ENCODE measurements at places on chromosomes 12 and 14.

- no peak for DNase-seq
These were observed 212.2 kb upstream of the NPAS3 start for GRCh38 chr14:32726516-32726915.

DNA sequence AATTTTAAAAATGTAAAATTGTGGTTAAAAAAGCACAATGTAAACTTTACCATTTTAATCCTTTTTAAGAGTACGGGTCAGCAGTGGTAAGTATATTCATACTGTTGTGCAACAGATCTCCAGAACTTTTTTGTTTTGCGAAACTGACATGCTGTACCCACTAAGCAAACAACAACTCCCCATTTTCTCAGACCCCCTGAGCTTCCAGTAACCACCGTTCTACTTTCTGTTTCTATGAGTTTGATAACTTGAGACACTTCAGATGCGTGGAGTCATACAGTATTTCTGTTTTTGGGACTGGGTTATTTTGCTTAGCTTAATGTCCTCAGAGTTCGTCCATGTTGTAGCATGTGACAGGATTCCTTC is 38.0 kb downstream of the CHST11 start:
- no peak for DNase-seq

- DNase-seq, result no peak
These were observed 5.7 kb downstream of the GNG2 start for GRCh38 chr14:51865953-51866747.

DNA sequence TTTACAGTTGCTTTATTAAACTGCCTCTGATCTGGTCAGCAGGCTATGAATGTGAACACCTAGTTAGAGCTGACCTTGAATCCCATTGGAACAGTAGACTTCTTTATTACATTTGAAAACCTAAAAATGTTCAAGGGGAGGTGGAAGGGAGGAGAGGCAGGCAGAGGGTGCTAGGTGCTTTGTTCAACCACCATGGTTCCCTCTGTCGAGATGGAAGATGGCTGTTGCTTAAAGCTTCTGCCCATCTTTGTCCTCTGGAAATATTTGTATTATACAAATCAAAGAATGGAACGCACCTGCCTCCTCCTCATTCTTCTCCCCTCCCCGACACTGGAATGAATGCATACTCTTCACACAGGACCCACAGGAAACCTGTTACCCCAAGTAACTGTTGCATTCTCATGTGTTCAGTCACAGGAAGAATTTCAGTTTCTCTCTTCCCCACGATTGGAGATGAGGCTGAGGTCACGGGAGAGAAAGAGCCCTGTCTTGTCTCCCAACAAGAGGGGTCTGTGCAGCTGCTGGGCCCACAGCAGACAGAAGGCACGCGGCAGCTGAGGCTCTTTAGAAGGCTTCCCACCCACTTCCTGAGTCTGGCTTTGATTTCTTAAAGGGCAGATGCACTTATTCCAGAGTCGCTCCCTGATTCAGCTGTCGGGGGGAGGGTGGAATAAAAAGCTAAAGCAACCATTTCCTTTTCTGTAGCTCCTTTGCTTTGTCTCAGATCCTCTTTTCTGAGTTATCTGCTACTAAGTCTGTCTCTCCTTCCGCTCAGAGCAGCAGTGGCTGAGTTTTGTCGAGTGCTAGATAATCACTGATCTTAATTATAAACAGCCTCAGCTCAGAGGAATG is 217.9 kb upstream of the BTG1 start:
- DNase-seq, result no peak

- no peak for DNase-seq
These were observed 43.4 kb upstream of the NR2C1 start for GRCh38 chr12:95116773-95117172.

DNA sequence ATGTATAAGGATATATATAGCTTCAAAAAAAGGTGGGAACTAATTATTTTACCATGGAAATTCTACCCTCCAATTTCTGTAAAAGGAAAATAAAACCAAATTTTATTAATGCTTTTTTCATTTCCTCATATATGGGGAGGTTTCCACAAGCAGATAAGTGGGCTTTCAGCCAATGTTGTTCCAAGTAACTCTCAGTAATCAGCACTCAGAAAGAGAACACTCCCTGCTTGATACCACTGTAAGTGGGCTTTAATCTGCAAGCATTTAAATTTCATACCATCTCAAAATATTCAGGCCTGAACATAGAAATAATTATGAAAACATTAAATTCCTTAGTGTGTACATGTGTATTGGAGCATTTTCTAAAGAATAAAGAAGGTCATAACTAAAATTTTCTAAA is 827.6 kb downstream of the C12orf50 start:
- no peak for DNase-seq

DNA sequence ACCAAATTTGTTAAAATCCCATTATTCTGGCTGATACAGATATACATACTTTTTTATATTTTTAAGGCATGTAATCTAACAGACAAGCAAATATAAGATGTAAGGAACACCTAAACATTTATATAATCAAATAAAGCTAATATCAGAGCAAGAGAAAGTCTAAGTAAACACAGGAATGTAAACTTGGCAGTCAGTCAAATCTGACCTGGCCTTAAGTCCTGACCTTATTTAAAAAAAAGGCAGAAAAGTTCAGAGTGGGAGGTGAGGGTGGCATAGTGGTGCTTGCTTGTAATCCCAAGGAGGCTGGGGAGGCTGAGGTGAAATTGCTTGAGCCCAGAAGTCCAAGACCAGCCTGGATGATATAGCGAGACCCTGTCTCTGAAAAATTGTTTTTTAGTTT is 152.6 kb downstream of the DERA start:
- no peak for DNase-seq

GRCh38 chr12:4251216-4251891 is 22.2 kb upstream of the CCND2 start:
- no peak for DNase-seq

- no peak for DNase-seq
These were observed 117.7 kb upstream of the C14orf180 start for GRCh38 chr14:104461676-104462449.

GRCh38 chr12:25960143-25960542 is 1.7 kb downstream of the RASSF8 start:
- no peak for DNase-seq

- DNase-seq, result no peak
These were observed 499.2 kb downstream of the CCER1 start for GRCh38 chr12:90455756-90456155.

- no peak for DNase-seq
These were observed 6.2 kb downstream of the WNT10B start for GRCh38 chr12:48965298-48965838.

DNA sequence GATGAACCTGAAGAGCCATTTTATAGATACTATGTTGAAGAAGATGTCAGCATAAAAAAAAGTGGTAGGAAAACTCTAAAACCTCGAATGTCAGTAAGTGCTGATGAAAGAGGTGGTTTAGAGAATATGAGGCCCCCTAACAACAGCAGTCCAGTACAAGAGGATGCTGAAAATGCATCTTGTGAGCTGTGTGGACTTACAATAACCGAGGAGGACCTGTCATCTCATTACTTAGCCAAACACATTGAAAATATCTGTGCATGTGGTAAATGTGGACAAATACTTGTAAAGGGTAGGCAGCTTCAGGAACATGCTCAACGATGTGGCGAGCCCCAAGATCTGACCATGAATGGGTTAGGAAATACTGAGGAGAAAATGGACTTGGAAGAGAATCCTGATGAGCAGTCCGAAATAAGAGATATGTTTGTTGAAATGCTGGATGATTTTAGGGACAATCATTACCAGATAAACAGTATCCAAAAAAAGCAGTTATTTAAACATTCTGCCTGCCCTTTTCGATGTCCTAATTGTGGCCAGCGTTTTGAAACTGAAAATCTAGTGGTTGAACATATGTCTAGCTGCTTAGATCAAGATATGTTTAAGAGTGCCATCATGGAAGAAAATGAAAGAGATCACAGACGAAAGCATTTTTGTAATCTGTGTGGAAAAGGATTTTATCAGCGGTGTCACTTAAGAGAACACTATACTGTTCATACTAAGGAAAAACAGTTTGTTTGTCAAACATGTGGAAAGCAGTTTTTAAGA is 17.8 kb upstream of the HSPA2 start:
- DNase-seq, result no peak

DNA sequence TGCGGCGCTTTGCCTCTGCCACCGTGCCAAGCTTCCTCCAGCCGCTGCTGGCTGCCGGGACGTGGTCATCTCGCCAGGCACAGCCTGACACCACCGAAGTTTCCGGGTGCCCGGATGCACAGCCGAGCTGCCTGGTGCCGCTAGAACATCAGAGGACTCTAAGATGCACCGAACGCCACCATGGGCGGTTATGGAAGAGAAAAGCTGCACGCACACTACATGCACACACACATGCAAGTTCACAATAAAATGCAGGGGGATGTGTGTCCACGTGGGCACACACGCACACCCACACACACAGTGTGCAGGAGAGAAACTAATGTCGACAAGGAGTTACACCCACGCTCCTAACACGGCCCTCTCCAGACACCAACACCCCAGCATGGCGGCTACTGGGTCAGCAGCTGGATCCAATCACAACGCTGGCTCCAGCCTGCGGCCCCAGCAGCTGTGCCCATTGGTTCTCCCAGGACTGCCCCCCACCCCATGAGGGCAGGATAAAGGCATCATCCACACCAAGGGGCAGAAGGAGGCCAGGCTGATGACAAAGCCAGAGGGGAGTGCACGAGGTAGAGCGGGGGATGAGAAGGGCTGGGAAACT is 82.7 kb downstream of the BCL11B start:
- no peak for DNase-seq

DNA sequence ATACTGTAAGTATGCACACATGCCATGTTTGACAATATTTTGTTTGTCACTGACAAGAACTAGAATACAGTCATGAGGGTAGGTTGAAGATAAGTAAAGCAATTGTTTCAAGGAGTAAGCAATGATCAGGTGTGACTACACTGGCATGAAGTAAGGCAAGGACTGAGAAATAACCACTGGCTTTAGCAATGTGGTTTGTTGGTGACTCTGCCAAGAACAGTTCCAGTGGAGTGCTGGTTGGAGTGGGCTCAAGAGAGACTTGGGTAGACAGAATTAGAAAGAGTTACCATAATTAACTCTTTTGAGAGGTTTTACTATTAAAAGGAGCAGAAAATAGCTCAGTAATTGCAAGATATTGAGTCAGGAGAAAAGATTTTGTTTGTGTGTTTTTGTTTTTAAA is 129.6 kb downstream of the GTF2A1 start:
- DNase-seq, result no peak

DNA sequence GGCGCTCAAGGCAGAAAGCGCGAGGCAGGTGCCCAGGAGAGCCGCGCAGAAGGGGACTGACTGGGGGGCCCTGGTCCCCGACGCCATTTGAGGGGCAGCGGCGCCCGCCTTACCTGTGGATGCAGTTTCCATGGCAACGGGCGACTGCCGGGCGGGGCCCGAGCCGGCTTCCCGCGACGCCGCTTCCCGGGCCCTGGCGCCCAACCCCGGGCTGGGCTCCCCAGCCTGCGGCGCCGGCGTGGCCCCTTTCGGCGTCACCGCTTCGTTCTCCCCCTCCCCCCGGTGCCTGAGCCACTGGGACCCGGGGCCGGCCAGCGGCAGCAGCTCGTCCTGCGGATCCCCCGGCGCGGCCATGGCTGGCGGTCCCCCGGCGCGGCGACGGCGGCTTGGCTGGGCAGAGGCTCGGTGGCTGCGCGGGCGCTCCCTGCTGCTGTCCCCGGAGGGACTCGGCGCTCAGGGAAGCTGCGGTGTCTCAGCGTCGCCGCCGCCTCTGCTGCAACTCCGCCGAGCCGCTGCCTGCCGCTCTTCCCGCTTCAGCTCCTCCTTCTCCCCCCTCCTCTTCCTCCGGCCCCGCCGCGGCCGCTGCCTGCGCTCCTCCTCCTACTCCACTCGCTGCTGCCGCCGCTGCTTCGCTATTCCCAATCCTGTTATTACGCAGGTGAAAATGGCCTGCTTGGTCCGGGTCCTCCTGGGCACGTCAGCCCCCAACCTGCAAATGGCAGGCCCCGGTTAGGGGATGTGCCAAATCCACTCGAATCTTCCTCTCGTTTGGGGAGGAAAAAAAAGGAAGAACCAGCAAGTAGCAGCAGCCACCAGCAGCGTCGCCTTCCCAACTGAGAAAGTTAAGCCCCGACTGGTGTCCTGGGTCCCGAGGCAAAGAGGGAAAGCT is at the start of gene RTN1:
Gene RTN1 (minus strand): TSS at position 500 of the 889 bp plus-strand sequence. CDS start 146 bp downstream, at position 354.
- no peak for DNase-seq

- DNase-seq, result no peak
These were observed 677.8 kb downstream of the BCL11B start for GRCh38 chr14:98594156-98594555.

DNA sequence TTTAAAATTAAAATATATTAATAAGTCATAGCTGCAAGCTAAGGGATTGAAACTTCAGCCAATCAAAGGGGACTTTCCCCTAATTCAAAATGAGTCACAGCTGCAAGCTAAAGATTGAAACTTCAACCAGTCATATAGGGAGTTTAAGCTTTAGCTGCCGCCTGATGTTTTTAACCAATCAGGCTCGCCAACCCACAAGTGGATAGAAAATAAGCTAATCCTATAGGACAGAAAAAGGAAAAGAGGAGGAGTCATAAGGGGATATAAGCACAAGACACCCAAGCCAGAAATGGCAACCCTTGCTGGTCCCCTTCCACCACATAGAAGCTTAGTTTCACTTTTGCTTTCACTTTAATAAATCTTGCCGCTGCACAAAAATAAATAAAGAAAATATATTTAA is 1154.6 kb downstream of the GALC start:
- DNase-seq, result no peak

GRCh38 chr12:117155278-117156060 is 34.8 kb downstream of the FBXO21 start:
- peak; percentile 48 for DNase-seq

DNA sequence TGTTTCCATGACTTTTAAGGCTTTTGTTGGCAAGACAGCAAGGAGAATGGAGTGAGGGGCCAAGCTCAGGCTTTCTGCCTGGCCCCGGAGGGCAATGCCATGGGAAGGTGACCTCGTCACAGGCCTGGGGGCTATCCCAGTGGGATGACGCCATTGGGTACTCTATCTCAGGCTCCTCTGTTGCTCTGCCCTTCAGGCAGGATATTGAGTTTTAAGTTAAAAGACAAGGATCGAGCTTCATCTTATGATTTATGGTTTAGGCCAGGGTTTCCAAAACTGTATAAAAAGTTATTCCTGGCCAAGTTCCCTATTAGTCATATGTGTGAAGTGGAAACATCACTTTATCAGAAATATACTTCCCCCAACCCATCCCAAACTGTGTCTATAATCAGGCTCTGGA is 127.7 kb downstream of the ZFP36L1 start:
- no peak for DNase-seq

- no peak for DNase-seq
These were observed 152.2 kb downstream of the ETV6 start for GRCh38 chr12:11801643-11802042.

DNA sequence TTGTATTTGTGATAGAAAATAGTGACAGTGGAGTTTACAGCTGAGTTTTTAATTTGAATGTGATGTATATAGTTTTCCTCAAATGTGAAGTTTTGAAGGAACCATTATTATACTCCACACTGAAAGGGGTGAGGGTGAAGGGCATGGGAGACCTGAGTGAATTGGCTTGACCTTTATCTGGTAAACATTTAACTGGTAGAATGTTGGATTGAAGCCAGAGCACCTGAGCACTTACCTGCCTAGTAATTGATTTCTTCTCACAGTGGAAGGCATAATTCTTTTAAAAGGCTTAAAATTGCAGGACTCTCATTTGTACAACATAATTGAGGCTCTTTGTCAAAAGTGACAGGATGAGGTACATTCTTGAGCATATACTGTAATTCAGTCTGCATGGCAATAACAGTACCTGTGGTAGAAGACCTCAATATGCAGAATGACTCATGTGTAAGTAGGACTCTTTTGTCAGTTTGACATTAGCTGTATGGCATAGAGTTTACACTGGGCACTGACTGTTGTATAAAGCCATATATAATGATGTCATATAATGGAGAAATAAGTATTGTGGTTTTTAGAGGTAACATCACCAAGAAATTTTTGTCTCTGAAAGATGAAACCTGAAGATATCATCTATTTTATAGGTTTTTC is 309.6 kb downstream of the TMTC2 start:
- no peak for DNase-seq
